Fibroblast of skin of scalp (primary cell): ENCODE measurements at places on chromosomes 11 and 22.

DNA sequence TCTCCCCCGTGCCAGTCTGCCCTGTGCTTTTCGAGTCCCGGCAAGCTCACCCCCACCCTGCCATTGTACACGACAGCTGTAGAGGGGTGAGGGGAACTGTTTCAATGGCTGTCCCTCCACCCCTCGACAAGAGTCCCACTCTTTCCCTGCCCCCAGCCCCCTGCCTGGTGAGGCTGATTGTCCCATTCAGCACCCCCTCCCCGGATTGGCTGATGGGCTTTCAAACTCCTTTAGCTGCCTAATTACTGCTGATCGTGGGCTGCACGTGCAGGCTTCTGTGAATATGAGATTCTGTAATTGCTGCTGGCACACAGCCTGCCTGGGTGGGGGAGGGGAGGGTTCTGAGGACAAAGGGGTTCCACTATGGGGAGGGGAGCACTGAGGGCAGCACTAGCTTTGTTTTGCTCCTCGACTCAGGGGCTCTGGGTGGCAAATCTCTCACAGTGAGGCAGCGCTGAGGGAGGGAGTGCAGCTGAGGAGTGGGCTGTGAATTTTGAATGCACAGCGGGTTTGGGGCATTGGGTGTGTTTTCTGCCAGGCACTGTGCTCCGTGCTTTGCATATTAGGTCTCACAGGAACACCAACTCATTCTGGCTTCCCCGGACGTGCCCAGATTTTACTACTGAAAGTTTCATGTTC, 42.6 kb upstream of the ACCSL start:
- no peak for DNase-seq

DNA sequence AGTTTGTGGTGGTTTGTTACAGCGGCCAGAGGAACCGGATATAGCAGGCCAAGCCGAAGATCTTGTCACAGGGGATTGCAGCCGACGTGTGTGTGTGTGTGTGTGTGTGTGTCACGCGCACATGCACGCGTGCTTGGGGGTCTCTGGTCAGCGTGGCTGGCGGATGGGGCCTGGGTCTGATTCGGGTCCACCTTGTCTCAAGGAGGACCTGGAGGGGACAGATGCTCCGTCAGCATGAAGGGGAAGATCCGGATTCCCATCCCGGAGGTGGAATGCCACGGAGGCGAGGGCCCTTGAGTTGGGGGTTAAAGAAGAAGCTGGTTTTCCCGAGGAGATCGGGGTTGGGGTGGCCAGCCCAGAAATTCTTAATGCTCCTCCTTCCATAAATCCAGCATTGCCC, 1237.8 kb downstream of the BRD1 start:
- no peak for DNase-seq

DNA sequence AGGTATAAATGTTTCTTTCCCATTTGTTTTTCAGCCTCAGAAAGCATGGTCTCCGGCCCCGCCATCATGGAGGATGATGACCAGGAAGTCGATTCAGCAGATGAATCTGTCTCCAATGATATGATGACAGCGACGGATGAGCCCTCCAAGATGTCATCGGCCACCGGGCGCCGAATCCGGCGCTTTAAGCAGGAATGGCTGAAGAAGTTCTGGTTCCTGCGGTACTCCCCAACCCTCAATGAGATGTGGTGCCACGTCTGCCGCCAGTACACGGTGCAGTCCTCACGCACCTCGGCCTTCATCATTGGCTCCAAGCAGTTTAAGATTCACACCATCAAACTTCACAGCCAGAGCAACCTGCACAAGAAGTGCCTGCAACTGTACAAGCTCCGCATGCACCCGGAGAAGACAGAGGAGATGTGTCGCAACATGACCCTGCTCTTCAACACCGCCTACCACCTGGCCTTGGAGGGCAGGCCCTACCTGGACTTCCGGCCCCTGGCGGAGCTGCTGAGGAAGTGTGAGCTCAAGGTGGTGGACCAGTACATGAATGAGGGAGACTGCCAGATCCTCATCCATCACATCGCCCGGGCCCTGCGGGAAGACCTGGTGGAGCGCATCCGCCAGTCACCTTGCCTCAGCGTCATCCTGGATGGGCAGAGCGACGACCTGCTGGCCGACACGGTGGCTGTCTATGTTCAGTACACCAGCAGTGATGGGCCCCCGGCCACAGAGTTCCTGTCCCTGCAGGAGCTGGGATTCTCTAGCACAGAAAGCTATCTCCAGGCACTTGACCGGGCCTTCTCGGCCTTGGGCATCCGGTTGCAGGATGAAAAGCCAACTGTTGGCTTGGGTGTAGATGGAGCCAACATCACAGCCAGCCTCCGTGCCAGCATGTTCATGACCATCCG, 59.9 kb downstream of the SYT13 start:
- DNase-seq = no peak

DNA sequence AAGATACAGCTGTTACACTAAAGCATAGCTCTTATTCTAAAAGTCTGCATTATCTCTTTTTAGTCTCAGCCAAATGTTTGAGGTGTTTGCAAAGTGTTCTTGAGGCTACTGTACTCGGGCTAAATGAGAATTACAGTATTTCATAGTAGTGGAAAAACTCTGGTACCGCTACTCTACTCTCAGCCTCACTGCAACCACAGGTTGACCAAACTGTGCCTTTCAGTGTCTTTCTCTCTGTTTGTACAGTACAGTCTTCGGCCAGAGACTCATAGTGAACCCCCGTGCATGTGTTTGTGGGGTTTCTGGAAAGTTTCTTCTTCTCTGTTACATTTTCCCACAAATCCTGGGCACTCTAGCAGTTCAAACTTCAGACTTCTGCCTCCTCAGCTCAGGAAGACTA, 7.4 kb upstream of the LUZP2 start:
- DNase-seq = no peak

DNA sequence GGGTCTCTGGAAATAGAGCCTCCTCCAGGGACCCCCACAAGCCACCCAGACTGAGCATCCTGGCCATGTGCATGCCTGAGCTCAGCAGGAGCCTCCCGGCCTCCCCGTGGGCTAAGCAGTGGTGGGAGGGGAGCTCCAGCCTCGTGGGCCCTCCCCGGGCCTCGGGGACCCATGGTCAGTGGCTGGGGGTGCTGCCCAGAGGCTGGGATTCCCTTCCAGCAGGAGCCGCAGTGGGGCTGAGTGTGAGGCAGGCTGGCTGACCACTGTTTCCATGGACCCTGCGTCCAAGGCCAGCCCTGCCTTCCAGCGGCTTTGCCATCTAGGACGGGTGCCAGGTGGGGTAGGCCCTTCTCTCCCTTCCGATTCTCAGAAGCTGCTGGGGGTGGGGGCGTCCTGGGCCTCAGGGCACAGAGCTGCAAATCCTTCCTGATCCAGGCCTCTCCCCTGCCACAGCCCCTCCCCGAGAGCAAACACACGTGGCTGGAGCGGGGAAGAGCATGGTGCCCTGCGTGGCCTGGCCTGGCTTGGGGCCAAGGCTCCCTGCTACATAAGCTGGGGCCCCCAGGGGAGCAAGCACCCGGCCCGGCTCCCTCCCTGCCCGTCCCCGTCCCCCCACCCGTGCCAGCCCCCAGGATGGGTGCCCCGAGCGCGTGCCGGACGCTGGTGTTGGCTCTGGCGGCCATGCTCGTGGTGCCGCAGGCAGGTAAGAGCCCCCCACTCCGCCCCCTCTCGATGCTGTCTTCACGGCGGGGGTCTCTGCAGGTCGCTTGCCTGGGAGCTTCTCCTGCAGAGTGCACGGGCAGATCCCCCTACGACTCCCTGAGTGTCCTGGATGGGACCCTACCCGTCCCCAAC, at the start of gene MUC5B:
TSS of gene MUC5B (plus strand) at position 576 of the 855 bp plus-strand sequence. CDS start at position 634, 58 bp downstream.
- DNase-seq = no peak
